IMR-90 (cell line): ENCODE measurements at places on chromosomes 4 and X. TPM values are rescaled to one million over a fixed set of nuclear protein-coding genes. Genes with fewer than 3 reads are reported as not detected.

The SCRG1 gene
- total RNA-seq = under 0.01 TPM in 2 replicates

The CTAG1A gene
- total RNA-seq = not detected in 2 replicates

The EPGN gene
- 0.18 TPM in 1 of 2 replicates, not detected in the other for total RNA-seq

The KCND1 gene
- total RNA-seq = 0.28 and 0.36 TPM in 2 replicates

The DGKK gene
- not detected in 2 replicates for total RNA-seq

The ZIC3 gene
- not detected in 2 replicates for total RNA-seq

The SOD3 gene
- 0.28 and 0.36 TPM in 2 replicates for total RNA-seq

The MAP3K15 gene
- under 0.01 TPM in 2 replicates for total RNA-seq

The STBD1 gene
- total RNA-seq = 2.2 and 3.0 TPM in 2 replicates

The SH3TC1 gene
- 1.4 and 1.6 TPM in 2 replicates for total RNA-seq

The XPNPEP2 gene
- under 0.01 TPM in 1 of 2 replicates, not detected in the other for total RNA-seq

The NXF2 gene
- not detected in 2 replicates for total RNA-seq

The FREM3 gene
- not detected in 2 replicates for total RNA-seq

The PCDH7 gene
- total RNA-seq = 42.8 and 44.1 TPM in 2 replicates

The PRR32 gene
- total RNA-seq = not detected in 2 replicates
